ENCODE measurements at places on chromosomes 5 and 9.

DNA sequence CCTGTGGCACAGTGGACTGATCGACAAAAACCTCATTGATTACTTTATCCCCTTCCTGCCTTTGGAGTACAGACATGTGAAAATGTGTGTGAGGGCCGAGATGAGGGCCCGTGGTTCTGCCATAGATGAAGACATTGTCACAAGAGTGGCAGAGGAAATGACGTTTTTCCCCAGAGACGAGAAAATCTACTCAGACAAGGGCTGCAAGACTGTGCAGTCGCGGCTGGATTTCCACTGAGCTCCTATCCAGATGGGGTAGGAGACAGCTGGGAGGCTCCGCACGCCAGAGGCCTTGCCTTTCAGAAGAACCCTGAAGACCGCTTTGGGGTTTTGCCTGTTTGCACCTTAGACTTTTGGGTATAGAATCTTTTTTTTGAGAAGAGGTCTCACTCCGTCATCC is 6.4 kb downstream of the TOR1B start:
- no peak for DNase-seq

DNA sequence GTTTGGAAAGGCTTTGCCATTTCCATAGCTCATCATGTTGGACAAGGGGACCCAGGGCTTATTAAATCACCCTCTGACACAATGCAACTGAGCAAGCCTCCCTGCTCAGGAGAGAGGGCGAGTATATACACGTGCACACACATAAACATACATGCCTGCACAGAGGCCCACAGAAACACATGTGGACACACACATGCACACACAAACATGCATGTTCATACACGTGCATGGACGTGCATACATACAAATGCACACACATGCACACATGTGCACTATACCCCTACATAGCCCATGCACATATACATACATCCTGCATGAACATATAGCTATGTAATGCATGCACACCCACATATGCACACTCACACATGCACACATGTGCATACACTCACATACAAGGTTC is 99.5 kb upstream of the ALDH1B1 start:
- no peak for DNase-seq

DNA sequence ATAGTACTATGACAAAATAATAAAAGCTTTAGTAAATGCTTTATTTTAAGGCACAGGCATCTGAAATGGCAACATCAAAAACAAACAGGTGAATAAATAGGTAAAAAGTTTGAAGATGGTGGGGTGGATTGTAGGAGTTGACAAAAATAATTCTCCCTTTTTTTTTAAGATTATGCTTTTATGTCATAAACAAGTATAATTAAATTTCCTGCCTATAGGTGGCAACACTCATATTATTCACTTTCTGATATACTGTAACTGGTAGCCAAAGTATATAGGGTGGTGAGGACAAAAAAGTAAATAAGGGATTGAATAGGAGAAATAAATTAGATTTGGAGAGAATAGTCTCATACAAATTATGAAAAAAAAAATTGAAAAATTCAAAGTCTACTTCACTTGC is 120.0 kb upstream of the ACOT12 start:
- DNase-seq: no peak

- no peak for DNase-seq
These were observed 10.5 kb downstream of the FBXO4 start for GRCh38 chr5:41935544-41935943.

DNA sequence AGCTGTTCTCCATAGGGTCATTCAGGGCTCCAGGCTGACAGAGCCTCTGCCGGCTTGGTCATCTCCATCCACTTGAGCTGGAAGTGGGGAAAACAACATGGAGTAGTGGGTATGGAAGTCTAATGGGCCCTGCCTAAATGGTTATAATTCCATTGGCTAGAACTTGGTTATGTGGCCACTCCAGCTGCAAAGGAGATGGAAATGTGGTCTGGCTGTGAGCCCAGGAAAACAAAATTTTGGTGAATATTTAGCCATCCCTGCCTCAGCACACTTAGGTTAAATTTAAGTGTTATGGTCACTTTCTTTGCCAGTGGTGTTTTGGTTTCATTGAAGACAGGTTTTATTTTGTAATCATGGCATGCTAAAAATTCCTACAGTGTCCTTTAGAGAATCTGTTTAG is 112.3 kb downstream of the SMARCA2 start:
- no peak for DNase-seq
